ENCODE measurements at places on chromosomes 7 and 10. TPM values are rescaled to one million over a fixed set of nuclear protein-coding genes. Genes with fewer than 3 reads are reported as not detected.

GRCh38 chr7:108459922-108460551 lies 3.8 kb upstream of the NRCAM start:
- no peak for DNase-seq

DNA sequence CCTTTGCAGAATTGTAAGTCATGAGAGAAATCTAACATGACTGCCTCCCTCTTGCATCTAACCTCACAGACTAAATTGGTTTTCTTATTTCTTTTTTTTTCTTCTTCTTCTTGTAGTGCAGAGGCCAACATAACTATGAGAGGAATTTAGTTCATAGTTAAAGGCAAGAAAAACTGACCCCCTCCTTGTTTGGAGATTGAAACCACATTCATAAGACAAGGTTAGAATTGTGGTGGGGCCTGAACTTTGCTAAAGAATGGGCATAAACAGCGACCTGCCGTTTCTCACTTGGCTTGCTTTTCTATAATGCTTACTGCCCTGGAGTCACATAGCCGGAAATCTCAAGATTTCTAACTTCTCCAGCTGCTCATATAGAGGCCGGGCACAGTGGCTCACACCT lies 2.4 kb upstream of the POLM start:
- no peak for DNase-seq

DNA sequence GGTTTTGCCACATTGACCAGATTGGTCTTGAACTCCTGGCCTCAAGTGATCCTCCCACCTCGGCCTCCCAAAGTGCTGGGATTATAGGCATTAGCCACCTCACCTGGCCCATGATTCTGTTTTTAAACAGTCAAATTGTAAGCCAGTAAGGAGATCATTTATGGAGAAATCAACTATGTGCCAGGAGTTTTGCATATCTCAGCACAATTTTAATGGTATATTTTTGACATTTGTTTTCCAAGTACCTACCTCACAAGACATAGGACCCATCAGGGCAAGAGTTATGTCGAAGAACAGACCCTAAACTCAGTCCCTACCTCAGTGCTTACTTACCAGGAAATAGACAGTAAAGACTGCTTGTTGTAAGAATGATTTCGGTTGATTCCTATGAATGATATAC lies 173.3 kb upstream of the TNS3 start:
- no peak for DNase-seq

DNA sequence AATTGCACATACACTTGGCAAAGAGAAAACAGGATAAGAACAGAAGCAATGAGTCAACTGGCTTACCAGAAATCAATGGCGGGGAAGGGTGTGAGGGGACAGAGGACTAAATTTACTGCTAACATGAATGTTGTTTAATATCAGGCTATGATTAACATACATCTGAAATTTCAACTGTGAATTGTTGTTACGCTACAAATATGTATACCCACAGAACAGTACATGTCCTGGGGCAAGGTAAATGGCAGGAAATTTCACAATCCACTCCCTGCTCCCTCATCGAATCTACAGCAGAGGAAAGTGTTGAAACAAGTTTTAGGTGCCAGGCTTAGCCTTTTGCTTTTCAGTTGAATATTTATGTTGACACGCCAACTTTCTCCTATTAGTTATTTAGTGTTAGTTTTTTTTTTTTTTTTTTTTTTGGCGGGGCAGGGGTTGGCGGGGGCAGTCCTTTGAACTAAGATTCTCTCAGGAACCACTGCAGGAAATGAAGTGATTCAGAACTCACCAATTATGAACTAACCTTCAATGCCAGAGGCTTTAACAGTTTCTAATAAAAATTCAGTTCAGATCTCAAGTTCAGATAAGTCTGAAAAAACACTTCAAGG lies 99.0 kb downstream of the UBE2H start:
- no peak for DNase-seq

GRCh38 chr10:7932301-7933036 lies 114.2 kb downstream of the TAF3 start:
- DNase-seq = no peak

DNA sequence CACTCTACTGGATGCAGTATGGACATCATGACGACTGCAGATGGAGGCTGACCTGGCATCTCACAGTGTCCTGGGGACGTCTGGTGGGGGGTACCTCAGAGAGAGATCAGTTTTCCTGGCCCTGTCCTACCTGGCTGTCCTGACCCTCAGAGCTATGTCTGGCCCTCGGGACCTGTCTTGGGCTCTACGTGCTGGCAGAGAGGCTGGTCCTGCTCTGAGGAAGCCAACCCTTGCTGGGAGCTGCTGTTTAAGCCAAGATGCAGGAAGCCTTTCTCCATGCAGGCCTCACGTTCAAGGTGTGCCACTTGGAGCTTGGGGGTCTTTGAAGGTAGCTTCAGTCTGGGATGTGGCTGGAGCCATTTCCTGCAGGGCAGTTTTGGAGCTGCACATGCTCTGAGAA lies 42.1 kb upstream of the CXCL12 start:
- DNase-seq = no peak

DNA sequence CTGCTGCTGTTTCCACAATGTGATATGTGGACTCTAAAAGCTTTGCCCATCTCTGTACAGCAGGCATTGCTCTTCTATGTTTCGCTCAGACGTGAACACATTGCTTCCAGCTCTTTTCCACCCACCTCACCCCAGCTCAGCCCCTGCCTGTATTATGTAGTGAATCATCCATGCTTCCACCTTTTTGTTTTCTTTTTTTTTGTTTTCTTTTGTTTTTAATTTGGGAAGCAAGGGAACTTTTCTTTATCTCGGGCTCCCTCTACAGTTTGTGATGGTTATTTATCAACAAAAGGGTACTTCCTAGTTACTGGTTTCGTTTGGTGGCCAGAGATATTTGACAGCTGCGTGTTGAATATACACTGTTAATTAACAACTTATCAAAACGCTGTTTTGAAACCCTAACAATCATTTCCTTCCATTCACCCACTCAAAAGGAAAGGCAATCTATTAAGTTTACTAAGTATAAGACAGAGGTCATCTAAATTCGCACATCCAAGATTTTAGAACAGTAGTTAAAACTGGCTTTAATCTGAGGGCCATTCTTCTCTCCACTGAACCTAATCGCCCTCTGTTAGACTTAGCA lies 127.9 kb upstream of the STK17A start:
- DNase-seq = peak; percentile 9

DNA sequence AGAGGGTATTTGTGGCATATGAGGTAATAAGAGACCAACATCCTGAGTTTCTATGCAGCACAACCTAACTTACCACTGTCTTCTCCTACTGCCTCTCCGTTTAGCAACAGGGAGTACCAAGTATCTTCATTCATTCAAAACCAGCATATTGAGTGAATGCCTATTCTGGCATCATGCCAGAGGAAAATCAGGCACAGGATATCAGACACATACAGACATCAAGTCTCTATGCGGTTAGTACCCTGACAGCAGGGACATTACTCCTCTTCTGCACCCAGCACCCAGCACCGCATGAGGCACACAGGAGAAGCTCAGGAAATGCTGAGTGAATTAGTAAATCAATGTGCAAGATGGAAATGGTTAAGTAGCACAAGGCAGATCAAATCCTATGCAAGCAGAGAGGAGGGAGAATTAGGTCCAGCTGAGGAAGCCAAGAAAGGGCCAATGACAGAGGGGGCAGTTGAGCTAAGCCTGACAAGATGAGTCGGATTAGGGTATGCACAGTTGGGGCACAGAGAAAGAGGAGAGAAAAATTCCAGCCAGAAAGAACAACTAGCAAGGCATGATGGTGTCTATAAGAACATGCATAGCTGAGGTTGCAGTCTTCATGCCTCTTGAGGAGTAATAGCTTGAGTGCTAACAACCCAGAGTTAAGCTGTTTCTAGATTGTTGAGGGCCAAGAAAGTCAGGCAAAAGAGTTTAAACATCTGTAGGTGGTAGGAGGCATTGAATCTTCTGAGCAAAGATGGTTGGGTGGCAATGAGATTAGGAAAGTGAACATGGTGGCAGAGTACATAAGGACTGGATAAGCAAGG lies 146.0 kb downstream of the PLXNA4 start:
- DNase-seq = no peak

DNA sequence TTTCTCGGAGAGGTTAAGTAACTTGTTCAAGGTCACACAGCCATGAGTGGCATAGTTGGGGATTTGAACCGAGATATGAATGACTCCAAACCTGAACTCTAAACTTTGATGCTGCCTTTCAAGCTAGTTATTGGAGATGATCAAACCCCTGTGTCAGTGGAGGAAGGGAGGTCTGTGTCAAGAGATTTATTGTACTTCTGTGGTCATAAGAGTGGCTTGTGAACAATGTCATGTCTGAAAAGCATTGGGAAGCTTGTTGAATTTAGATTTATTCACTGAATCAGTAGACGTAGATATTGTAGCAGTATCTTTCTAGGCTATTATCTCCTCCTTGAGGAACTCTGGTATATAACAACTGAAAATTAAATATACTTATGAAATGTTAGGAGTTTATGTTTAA lies 27.3 kb downstream of the SNX10 start:
- DNase-seq = no peak

DNA sequence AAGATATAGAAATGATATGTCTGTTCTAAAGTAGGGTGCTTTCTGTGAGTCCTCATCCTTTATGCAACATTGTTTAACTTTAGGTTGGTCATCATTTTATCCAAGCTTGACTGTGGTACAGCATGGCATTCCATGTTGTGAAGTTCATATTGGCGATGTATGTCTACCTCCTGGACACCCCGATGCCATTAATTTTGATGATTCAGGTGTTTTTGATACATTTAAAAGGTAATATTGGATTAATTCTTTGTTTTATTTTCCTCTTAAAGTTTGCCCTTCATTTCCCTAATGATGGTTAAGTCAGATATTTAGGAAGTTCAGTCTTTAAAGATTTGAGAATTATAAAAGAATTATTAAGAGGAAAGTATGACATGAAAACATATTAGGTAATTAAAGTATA lies 21.3 kb downstream of the HBP1 start:
- DNase-seq = no peak

AOC1 gene
- total RNA-seq = not detected

ENO4 gene
- not detected for total RNA-seq

NRG3 gene
- total RNA-seq = not detected

OPN4 gene
- total RNA-seq = not detected

HMX2 gene
- total RNA-seq = not detected

ABCF2 gene
- total RNA-seq = 27.7 TPM

Measured in naive thymus-derived CD4-positive, alpha-beta T cell (primary cell).